ENCODE measurements at places on chromosomes 1 and 21.

GRCh38 chr1:87599569-87599968 lies 270.9 kb downstream of the LMO4 start:
- DNase-seq, result no peak

- DNase-seq, result no peak
Measured at GRCh38 chr1:185917646-185918045, 183.5 kb downstream of the HMCN1 start.

- peak; percentile 66 for DNase-seq
Measured at GRCh38 chr1:65309304-65310077, at the start of gene DNAJC6. Gene DNAJC6 (plus strand): TSS chr1:65309543. CDS start chr1:65309746, 203 bp downstream.

- DNase-seq, result no peak
Measured at GRCh38 chr1:181083842-181084605, 4.5 kb upstream of the IER5 start.

- peak; percentile 48 for DNase-seq
Measured at GRCh38 chr1:119646521-119647227, 1.4 kb downstream of the ZNF697 start.

DNA sequence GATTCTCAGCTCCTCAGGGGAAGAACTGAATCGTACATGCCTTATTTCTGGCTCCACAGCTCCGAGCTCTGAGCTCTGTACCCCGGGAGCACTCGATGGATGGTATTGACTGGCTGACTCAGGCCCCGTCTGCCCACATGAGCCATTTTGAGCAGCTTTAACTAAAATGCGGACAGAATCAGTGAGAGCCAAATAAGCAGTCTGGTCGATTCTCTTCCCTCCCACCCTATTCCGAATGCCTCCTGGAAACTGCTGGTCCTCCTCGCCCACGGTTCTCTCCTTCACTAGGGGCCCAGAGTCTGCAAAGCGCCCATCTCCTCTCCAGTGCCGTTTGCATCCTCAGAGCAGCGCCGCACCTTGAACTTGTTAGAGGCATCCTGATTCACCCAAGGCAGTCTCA lies 125.9 kb upstream of the IRF2BP2 start:
- DNase-seq, result no peak

DNA sequence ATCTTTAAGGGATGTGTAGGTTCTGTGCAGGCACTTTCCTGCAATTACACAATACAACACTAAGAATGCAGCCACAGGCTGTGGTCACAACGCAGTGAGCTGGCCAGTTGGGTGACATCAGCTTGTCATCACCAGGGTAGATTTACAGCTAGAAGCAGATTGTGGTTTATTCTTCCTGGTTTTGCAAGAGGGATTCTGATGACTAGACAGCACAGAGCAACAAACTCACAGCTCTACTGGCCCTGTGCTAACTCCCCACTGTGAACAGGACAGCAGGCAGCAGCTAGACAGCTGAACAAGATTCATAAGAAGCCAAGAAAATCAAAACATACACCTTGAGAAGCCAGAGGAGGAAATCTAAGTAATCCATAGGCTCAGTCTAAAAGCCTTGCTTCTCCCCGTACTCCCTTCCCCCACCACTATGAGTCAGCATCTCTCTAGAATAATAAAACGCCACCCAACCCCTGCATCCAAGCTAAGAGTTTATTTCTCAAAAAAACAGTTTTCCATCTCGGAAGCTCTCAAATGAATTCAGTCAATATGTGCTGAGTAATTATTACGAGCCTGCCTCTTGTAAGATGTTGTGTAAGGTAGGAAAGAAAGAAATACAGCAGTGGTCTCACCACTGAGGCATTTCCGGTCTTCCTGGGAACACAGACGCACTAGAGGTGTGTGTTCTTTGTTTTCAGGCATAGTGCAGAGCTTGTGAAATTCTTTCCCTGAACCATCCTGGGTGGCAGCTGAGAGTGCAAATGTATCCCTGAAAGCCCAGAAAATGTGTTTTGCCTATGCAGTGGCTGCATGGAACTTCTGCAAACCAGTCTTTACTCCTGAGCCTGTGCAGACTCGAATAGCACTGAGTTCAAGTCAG lies 162.8 kb downstream of the NTPCR start:
- peak; percentile 78 for DNase-seq

- peak; percentile 91 for DNase-seq
Measured at GRCh38 chr1:8314346-8315280, 3.3 kb upstream of the SLC45A1 start.

- DNase-seq, result no peak
Measured at GRCh38 chr1:76613886-76614285, 253.4 kb upstream of the ST6GALNAC5 start.

- DNase-seq, result peak; percentile 86
Measured at GRCh38 chr1:24266398-24266941, 52.7 kb upstream of the GRHL3 start.

GRCh38 chr1:71640116-71640515 lies 559.3 kb upstream of the ZRANB2 start:
- no peak for DNase-seq

GRCh38 chr1:176118985-176119384 lies 88.1 kb downstream of the COP1 start:
- no peak for DNase-seq

DNA sequence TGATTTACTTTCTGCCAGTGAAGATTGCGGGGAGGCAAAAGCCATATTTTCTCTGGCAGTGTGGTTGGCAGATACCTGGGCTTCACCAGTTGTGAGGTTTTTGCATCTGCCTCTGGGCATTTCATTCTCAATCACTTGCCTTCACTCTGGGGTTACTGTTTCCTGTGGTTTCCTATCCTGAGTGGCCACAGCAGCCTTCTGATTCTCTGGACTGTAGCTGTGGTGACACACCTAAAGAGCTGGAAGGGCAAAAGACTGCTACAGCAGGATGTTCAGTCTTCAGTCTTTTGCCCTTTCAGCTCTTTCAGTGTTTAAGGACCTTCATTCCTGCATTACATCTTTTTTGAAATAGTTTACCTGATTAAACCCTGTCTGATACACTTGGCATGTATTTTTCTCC lies 50.5 kb upstream of the GPR52 start:
- DNase-seq, result no peak

DNA sequence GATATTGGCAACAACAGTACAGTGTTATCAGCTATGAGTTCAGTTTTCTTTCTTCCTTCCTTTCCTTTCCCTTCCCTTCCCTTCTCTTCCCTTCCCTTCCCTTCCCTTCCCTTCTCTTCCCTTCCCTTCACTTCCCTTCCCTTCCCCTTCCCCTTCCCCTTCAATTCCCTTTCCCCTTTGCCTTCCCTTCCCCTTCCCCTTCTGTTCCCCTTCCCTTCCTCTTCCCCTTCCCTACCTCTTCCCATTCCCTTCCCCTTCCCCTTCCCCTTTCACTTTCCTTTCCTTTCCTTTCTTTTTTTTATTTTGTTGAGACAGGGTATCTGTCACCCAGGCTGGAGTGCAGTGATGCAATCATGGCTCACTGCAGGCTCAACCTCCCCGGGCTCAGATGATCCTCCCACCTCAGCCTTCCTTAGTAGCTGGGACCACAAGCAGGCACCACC lies 72.3 kb upstream of the CAPZB start:
- no peak for DNase-seq

- DNase-seq, result peak; percentile 75
Measured at GRCh38 chr1:36352910-36353878, 29.7 kb upstream of the EVA1B start.

DNA sequence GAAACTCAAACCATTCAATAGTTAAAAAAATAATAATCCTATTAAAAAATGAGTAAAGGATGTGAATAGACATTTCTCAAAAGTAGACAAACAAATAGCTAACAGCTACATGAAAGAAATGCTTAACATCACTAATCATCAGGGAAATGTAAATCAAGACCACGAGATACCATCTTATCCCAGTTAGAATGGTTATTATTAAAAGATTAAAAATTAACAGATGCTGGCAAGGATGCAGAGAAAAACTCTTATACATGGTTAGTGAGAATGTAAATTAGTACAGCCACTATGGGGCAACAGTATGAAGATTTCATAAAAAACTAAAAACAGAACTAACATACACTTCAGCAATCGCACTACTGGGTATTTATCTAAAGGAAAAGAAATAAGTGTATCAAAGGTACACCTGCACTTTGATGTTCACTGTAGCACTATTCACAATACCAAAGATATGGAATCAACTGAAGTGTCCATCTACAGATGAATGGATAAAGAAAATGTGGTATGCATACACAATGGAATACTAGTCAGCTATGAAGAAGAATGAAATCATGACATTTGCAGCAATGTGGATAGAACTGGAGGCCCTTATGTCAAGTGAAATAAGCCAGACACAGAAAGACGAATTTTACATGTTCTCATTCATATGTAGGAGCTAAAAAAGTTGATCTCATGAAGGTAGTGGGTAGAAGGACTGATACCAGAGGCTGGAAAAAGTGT lies 117.9 kb downstream of the ACBD6 start:
- no peak for DNase-seq
